ENCODE measurements at places on chromosomes 5 and 9.

DNA sequence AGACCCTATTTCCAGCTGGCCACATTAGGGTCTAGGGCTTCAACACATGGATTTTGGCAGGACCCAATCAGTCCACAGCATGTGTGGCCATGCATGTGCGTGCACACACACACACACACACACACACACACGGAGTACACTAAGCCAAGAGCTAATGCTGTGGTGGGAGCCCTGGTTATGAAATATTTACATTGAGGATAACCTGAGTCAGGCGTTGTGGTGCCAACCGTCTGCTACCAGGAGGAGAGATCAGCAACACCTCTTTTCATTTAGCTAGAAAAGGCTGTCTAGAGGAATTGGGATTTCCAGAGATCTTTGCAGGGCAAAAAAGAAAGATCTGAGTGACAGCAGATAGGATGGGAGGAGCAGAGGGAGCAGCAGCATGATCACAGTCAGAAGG is 141.5 kb downstream of the TRPM3 start:
- no peak for DNase-seq

GRCh38 chr5:178143901-178144300 is 9.8 kb downstream of the NHP2 start:
- DNase-seq = no peak

GRCh38 chr9:88587885-88588649 is 53.1 kb downstream of the NXNL2 start:
- no peak for DNase-seq

- no peak for DNase-seq
Observed at GRCh38 chr5:173594061-173594460, 22.4 kb downstream of the BOD1 start.

- DNase-seq = no peak
Observed at GRCh38 chr5:107916731-107917725, 246.3 kb upstream of the EFNA5 start.

DNA sequence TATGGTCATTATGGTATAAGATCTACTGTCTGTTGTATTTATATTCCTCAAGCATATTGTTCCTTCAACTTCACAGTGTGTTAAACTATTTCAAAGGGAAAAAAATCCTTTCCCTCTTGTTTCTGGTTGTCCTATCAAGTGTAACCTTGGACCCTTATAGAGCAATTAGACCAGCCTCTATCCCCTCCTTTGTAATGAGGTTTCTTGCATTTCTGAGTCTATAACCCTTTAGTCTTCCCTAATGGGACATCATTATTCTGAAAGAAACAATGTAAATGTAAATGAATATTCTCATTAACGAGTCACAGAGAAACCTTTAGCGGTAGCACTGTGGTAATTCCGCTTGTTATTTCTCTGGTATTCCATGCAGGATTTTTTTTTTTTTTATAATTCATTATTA is 197.3 kb downstream of the CNTLN start:
- DNase-seq = no peak

GRCh38 chr9:93258419-93258817 is 74.5 kb downstream of the WNK2 start:
- DNase-seq = no peak

DNA sequence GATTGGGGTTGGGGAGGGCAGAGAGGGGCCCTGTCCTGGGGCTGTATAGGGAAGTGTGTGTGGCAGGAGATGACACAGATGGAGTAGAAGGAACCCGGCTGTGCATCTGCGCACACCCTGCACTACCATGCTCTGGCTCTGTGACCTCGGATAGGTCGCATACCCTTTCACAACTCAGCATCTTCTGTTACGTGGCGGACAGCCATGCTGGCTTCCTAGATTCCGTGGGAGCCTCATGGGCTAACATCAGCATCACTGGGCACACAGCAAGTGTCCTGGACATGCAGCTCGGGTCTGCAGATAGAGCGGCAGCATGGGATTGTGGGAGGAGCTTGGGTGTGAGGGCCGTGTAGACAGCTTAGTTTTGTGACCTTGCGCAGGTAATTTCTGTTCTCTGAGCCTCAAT is 9.2 kb downstream of the ARPC5L start:
- DNase-seq = no peak

DNA sequence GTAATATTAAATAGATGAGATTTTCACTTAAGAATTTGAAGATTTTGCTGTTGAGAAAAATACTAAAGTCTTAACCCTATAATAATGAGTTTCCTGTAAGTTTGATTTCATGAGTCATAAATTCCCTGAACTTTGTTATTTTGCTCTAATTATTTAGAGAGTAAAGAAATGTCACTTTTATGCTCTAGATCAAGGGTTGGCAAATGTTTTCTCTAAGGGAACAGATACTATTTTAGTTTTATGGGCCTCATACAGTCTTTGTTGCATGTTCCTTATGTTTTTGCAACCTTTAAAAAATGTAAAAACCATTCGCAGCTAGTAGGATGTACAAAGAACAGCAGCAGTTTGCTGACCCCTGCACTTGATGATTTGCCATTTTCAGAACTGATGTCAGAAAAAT is 480 bp upstream of the TXNDC8 start:
- no peak for DNase-seq

GRCh38 chr9:109639674-109640579 is 140.1 kb upstream of the PALM2AKAP2 start:
- no peak for DNase-seq

DNA sequence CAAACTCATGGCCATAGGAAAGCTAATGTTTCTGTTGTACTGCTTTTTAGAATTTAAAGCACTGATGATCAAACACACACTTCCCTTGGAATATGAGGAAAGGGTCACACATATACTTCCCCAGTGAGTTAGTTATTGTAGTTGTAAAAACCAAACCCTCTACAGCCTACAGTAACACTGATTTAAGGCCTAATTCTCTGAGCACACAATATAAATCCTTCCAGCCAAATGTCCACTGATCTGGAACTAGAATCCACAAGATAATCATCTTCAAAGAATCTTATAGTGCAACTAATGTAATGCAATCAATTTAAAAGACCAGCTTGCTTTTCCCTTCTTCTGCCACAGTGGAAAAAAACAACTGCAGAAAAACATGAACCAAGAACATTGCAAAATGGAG is 219.3 kb downstream of the CAAP1 start:
- DNase-seq = no peak

- DNase-seq = no peak
Observed at GRCh38 chr5:171355302-171355724, 32.3 kb upstream of the NPM1 start.

Measured in hematopoietic multipotent progenitor cell treated with erythropoietin and hydrocortisone succinate and interleukin-3 and kit ligand, for 17 days (in vitro differentiated cells).